Stimulated activated CD8-positive, alpha-beta memory T cell treated with anti-CD3 and anti-CD28 coated beads, Interleukin-2, amount 100 ng/mL, for 1 hour (primary cell): ENCODE measurements at places on chromosomes 16 and 17.

DNA sequence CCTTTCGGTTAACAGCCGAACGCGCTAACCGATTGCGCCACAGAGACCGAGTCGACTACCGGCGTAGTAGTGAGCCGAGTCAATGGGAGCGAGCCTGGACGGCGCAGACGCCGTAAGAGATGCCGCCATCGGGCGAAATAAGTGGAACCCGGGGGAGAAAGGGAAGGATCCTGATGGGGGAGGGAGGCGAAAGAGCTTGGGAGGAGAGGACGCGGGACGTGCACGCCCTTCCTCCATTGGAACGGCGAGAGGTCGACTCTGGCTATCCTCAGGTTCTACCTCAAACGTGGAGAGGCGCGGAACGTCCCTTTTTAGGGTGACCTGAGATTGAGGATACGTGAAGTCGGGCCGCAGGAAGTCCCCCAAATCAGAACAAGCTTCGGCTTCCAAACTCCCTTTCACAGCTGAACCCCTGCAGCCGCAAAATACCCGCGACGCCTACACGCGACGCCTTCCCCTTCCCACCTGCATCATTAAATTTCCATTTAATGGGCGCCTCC lies 683 bp upstream of the PSMB3 start:
- peak; percentile 73 for DNase-seq

- no peak for DNase-seq
Observed at GRCh38 chr17:6749519-6749918, 6.3 kb upstream of the XAF1 start.

GRCh38 chr17:62664336-62665120 lies 37.1 kb downstream of the MRC2 start:
- DNase-seq, result no peak

- no peak for DNase-seq
Observed at GRCh38 chr16:69554495-69554894, 11.3 kb upstream of the NFAT5 start.

DNA sequence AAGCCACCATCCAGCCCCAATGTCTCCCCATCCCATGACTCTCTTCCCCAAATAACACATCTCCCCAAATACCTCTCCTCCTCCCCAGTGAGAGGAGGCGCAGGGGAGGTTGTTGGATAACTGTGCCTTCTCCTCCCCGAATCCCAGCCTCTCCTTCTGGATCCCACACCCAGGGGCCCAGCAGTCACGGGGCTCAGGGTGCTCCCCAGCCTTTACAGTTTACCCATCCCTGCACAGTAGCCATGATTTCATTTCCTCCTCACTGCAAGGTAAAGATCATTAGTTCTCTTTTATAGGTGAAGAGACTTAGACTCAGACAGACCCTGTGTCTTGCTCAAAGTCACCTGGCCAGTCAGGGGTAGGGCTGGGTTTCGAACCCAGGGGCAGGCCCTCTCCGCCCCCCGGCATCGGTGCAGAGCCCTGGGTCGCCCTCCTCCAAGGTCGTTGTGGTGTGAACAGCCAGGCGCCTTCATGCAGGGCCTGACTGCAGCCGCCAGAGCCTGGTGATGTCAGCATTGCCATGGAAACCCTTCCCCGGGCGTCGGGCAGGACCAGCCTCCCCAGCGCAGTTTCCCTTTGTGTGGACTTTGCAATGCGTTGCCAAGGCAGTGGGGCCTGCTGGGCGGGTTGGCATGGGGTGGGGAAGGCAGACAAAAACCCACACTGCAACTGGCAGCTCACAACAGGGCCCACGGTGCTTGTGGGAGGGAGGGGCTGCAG lies 53.3 kb upstream of the TOB1 start:
- peak; percentile 51 for DNase-seq

GRCh38 chr17:74250324-74250995 lies 23.6 kb upstream of the DNAI2 start:
- DNase-seq, result no peak
